CD4-positive, alpha-beta T cell treated with Interleukin-4 for 1 hour (primary cell): ENCODE measurements at places on chromosomes 2 and 18.

DNA sequence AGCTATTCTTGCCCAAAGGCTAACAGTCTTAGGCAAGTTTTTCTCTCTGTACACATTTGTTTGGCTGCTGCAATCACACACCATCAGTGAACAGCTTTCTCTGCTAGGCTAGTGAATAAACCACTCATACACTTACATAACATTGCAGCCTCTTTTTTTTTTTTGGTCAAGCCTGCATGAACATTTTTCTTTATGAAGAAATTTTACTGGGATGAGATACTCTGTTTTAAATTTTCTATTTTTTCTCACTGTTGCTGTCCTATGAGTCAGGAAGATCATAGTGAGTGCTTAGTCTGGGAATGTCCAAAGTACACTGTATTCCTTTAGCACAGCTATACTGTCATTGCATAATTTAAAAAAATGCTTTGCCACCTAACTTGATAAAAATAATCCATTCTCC is 58.5 kb downstream of the ROCK1 start:
- DNase-seq: no peak

DNA sequence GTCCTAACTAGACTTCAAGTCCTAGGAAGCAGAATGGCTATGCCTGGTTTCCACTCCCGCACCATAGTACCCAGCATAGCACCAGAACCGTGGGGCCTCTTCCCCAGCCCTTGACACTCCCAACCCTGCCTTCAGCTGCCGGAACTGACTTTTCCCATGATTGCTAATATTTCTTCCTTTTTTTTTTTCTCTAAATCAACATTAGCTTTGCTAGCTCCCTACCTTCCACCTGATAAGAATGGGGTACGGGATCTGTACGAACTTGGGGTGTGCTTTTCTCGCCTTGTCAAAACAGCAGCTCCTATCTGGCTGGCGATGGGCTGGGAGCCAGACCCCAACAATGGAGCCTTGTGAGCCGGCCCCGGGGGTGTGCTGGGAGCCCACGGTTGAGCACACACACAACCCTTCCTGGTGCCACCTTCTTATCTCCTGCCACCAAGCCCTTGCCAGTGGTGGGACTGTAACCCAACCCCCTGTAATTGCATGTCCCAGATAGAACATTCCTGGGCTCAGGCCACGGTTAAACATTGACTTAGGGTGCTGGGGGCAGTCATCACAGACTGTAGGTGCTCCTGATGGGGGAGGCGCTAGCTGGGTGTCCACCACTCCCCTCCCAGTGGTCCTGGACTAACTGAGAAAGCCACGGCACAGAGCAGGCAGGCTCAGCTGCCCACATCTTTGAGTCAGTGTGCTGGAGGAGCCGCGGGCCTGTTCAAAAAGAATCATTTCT is 213.0 kb upstream of the HAAO start:
- DNase-seq: no peak

GRCh38 chr18:48036641-48037421 is 106.4 kb upstream of the SMAD2 start:
- DNase-seq: peak; percentile 5

DNA sequence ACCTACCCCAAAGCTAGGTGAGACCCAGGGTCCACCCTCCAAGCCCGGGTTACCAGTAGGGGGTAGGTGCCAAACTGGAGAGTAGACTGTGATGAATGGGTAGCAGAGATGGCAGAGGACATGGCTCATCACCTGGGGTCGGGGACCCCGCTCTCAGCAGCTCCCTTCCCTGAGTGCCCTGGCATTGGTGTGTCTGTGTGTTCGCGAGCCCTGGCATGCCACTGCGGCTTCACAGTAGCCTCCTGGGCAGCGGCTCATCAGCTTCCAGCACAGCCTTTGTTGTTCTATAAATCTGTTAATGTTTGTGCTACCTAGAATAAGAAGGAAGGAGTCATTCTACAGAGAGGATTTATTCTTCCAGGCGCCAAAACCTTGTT is 62.6 kb upstream of the ALPP start:
- no peak for DNase-seq

DNA sequence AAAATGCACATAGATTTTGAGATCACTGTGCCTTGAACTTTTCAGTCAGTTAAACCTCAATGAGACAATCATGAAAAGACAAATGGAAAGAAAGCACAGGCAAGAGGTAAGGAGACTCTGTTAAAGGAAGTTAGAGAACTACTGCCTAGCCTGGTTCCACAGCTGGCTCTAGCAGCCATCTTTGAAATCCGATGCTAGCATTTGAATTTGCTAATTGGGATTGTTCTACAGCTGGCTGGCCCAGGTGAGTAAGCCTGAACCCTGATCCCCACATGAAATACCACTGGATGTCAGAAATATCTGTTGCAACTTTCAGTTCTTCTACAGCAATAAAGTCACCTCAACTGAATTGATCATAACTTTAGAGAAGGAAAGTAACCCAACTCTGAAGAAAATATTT is 315.2 kb upstream of the CHAC2 start:
- no peak for DNase-seq

- no peak for DNase-seq
Observed at GRCh38 chr2:240388471-240389301, 46.8 kb upstream of the GPC1 start.

- DNase-seq: no peak
Observed at GRCh38 chr2:54613386-54613785, 110.1 kb upstream of the EML6 start.

- no peak for DNase-seq
Observed at GRCh38 chr2:655626-656025, 21.6 kb downstream of the TMEM18 start.

GRCh38 chr2:209468846-209469245 is 45.0 kb downstream of the MAP2 start:
- DNase-seq: no peak

DNA sequence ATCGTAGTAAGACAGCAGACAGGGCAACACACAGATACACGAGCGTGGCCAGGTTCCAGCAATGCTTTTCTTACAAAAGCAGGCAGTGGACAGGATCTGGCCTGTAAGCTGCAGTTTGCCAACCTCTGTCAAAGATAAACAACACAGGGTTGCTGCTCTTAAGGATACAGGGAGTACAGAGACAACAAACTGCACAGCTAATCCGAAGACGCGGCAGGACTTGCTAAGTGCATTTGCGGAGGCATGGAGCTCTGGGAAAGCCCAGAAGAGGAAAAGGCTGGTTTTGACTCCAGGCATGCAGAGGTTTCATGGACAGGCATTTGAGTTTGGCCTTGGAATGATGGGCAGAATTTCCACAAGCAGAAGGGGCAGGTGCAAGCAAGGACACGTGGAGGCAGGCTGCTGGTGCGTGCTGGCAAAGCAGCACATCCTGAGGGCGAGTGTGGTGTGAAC is 24.4 kb downstream of the SERTAD2 start:
- no peak for DNase-seq

GRCh38 chr2:70851704-70852103 is 16.1 kb upstream of the CD207 start:
- DNase-seq: peak; percentile 51

GRCh38 chr2:226763320-226763719 is 36.3 kb downstream of the IRS1 start:
- DNase-seq: no peak

DNA sequence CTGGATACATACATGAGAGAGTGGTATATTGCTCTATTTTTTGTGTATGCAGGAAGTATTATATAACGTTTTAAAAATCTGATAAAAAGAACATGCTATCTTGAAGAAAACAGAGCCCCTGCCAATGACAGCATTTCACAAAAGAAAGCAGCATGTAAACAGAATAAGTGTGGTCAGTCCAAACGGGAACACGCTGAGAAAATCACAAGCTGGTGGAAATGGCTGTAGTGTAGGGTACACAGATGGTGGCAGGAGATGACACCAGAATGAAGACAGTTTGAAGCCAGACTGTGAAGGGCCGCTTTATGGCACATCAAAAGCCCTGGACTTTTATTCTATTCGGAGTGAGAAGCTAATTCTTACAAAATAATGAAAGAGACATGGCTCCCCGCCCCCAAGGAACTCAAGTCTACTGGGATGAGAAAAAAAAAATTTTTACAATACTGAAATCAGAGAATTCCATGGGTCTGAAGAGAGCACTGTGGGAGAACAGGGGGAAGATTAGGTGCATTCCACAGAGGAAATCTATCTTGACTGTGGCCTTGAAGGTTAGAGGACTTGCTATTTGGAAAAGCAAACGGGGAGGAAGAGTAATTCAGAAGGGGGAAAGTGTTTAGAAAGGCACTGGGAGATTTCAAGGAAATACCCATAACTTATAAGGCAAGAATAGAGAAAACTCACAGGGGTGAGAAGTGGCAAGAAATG is 217.7 kb upstream of the SMAD7 start:
- DNase-seq: no peak

DNA sequence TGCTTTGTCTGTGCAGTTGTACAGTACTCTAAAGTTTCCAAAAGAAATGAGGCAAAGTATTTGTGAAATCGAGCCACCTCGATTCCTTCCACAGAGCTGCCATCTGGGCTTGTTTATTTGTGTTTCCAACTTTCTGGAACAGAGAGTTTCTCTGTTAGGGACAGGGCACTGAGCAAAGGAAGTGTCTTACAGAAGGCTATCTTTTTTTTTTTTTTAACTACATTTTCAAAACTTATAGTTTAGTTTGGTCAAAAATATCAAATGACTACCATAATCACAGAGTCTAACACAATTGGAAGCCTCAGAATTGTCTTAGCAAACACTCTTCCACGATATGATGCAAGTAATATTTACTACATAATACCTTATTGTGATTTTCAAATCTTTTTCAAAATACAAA is 796 bp downstream of the RFTN2 start:
- DNase-seq: no peak
